ENCODE measurements at places on chromosomes 7 and 10.

- DNase-seq: no peak
These were observed 17.9 kb upstream of the ACSM6 start for GRCh38 chr10:95176101-95176500.

GRCh38 chr10:5500162-5500670 lies 846 bp upstream of the CALML5 start:
- DNase-seq: no peak

GRCh38 chr7:46054272-46054671 lies 133.2 kb upstream of the IGFBP3 start:
- no peak for DNase-seq

GRCh38 chr7:91913612-91914011 lies 27.1 kb upstream of the AKAP9 start:
- no peak for DNase-seq

- DNase-seq: no peak
These were observed 1.1 kb downstream of the FUOM start for GRCh38 chr10:133356549-133357284.

DNA sequence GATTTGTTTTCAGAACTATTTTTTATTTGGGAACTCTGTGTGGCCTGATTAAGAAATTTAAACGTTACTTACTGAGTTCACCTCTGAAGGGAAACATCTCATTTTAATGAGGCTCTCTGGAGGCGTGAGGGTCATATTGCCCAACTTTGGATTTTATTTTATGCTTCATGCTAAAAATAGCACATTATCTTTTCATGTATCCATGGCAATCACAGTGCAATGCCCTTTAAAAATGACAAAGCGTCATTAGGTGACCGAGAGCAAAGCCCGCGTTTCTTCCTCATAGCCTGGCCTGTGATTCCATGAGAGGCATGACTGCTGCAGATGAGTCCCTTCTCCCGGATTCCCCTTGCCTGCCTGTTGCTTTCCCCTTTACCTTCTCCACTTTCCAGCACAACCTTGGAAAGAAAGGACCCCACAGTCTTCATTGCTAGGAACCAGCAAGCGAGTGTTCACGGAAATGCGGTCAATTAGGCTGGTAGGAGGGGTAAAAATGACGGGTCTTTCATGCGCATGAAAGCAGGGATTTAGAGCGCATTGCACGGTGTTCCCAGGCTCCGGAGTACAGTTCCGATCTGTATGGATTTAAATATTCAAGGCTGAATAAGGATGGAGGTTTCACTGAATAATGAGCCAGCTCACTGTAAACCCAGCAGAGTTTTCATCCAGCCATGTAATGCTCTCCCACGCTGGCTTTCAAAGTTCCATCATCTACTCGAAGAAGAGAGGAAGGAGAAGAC lies 98.2 kb upstream of the PITRM1 start:
- no peak for DNase-seq

- no peak for DNase-seq
These were observed 3.5 kb downstream of the AQP1 start for GRCh38 chr7:30915005-30915601.

GRCh38 chr10:30368065-30368718 lies 19.1 kb upstream of the MTPAP start:
- DNase-seq: no peak

GRCh38 chr7:98472521-98472954 lies 71.6 kb upstream of the BAIAP2L1 start:
- no peak for DNase-seq

DNA sequence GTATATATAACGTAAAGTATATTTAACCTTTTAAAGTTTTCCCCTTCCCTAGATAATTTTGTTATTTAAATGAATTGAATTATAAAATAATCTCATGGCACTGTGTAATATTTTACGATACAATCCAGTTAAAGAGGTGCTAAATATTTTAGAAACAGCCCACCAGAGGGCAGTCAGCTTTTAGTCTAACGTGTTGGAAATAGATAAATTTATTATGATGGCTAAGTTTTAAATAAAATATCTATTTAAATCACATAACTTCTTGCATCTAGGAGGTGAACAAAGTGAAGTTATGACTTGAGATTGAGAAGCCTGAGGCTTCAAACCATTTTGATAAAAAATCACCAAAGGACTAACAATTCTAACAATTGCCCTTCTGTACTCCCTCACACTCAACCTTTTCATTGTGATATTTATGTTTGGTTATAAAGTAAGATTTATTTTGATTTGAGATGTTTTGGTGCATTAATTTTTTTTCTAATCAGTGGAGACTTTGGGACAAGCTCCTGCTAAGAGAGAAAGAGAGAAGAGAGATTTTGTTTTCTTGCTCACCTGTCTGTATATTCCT lies 171.5 kb upstream of the SP4 start:
- DNase-seq: no peak

- no peak for DNase-seq
These were observed 115.0 kb downstream of the PTPRN2 start for GRCh38 chr7:158472596-158472995.

- no peak for DNase-seq
These were observed 178.1 kb downstream of the PTEN start for GRCh38 chr10:88041243-88042159.

DNA sequence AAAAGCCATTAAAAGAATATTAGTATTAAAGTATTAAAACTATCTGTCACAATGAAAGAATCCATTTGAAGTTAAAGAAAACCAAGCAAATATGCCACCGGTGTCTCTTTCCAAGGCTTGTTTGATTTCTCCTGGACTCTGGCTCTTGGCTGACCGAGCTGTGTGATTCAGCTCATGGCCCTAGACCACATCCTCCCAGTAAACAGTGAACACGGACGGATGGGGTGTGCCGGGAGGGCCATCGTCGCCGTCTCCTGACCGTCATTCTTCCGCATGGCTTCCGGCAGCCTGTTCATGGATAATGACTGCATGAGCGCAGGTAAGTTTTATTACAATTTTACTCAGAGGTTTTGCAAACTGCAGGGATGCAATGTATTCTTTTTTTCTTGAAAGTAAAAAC lies 218.5 kb downstream of the DNAJB6 start:
- DNase-seq: no peak

- peak; percentile 69 for DNase-seq
These were observed 16.7 kb upstream of the ZNF862 start for GRCh38 chr7:149821191-149822148.

DNA sequence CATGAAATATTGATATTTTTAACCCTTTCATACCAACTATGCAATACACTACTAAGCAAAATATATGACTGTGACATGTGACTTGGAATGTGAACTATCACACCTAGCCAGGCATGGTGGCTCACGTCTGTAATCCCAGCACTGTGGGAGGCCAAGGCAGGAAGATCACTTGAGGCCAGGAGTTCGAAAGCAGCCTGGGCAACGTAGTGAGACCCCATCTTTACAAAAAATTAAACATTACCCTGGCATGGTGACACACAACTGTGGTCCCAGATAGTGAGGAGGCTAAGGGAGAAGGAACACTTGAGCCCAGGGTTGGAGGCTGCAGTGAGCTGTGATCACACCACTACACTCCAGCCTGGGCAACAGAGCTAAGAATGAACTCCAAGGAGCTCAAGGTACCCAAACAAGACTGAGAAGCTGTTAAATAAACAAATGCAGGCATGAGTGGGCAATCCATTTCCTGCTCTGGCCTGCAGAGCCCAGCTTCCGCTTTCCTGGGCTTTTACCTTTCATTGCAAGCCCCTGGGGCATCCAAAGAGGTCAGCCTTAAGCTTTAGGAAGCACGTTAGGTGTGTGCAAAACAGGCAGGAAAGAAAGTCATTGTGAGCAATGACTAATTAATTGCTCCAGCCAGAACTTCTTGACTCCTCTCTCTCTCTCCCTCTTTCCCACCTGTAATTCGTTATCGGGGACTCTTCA lies 162.1 kb upstream of the FOXK1 start:
- DNase-seq: no peak

DNA sequence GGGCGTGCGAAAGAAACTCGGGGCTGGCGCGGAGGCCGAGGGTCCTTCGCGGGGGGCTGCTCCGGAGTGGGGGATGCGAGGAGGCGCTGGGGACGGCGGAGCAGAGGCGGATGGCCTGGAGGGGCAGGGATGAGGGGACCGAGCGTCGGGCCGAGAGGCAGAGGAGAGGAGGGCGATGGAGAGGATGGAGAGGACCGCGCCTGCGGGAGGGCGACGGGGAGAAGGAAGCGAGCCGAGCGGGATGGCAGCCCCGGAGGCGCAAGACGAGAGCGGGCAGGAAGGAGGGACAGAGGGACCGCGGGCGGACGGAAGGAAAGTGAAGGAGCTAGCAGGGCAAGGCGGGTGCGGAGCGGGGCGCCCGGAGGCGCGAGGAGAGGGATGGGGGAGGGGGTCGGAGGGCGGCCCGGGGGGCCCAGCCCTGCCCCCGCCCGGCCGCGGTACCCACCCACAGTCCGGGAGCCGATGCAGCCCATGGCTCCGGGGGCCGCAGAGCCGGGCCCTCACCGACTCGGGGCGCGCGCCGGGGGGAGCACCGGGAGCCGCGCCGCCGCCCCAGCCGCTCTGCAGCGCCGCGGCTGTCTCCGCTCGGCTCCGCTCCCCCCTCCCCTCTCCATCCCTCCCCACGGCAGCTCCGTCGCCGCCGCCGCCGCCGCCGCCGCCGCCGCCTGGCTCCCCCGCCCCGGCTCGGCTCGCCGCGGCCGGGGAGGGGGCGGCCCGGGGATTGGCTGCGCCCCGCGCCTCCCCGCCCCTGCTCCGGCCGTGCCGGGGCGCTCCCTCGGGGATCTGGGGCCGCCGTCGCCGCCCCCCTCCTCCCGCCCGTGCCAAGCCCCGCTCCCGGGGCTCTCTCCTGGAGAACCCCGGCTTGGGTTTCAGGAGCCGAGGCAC lies at the start of gene FAM131B:
TSS of gene FAM131B (minus strand) at position 583 of the 885 bp plus-strand sequence. CDS start at position 473, 110 bp downstream.
- no peak for DNase-seq

GRCh38 chr7:155814316-155815276 lies 2.3 kb upstream of the SHH start:
- DNase-seq: no peak

- DNase-seq: no peak
These were observed 214.8 kb upstream of the CTBP2 start for GRCh38 chr10:125375210-125375609.

DNA sequence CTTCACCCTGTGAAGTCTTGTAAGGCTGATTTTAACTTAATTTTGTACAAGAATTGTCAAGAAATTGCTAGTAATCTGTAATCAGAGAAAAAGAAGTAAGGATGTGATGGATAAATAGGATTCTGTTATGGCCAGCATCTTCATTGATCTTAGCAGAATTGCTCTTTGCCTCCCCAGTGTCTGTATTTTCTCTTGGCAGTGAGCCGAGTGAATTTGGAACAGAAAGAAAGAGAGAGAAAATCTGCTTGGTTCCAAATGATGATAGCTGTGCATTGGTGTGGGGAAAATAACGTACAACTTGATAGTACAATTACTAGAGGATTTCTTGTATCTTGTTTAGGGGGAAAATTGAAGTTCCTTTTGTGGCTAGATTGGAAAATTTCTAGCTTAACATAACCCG lies 34.6 kb downstream of the VTI1A start:
- DNase-seq: no peak

GRCh38 chr10:33489501-33490176 lies 155.2 kb upstream of the NRP1 start:
- DNase-seq: no peak

GRCh38 chr7:159117366-159118196 lies 27.1 kb downstream of the VIPR2 start:
- no peak for DNase-seq

DNA sequence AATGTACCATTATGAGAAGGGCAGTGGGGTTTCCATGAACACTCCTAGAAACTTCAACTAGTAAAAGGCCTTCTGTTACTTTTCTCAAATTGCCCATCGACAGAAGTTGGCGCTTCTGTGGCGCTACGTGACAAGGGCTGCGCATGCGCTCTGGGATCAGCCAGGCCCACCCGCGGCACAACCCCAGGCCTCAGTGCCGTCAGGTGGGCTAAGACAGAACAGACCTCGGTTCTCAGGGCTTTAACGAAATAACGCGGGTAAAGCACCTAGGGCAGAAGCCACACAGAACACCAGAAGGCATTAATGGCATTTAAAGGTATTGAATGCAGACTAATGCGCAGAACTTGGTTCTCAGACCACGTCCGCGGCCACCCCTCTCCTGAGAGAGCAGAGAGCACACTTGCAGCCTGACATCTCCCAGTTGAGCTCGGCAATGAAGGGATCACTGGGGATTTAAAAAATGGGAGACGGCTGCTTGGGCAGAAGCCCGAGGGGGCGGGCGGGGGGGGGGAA lies 67.6 kb upstream of the CTNNA3 start:
- DNase-seq: peak; percentile 91

DNA sequence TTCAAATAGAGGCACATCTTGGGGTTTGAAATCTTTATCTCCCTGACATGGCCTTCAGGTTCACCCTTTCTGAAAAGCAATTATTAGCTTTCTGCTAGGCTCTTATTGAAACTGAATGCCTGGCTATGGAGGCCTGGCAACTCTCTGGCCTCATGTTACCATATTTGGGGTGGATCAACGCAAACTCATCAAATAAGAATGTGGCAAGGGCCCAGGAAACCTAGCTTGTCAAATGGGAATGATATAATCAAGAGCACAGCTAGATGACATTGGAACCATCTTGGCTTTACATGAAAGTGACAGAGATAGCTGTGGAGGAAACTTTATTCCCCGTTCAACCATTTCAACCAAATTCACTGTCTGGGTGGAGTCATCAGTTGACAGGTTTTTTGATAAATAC lies 202.8 kb upstream of the SMIM30 start:
- no peak for DNase-seq

DNA sequence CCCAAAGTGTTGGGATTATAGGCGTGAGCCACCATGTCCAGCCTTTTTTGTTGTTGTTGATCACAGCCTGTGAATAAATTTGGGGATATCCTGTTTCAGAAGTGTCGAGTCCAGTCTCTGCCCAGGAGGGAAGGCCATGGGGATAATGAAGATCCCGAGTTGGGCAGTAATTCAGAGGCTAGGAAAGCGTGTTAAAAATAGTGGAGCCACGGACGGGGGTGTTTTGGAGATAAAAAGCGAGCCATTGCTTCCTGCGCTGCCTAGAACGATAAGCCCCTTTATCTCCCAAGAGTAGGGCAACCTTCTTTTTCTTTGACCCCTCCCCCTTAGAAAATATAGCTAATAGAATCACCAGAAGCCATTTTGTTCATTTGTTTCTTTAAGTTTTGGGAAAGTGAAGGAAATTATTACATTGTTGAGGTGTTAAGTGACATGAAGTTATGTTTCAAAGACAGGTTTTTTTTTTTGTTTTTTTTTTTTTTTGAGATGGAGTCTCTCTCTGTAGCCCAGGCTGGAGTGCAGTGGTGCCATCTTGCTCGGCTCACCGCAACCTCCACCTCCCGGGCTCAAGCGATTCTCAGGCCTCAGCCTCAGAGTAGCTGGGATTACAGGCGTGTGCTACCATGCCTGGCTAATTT lies 43.3 kb downstream of the IL15RA start:
- no peak for DNase-seq

DNA sequence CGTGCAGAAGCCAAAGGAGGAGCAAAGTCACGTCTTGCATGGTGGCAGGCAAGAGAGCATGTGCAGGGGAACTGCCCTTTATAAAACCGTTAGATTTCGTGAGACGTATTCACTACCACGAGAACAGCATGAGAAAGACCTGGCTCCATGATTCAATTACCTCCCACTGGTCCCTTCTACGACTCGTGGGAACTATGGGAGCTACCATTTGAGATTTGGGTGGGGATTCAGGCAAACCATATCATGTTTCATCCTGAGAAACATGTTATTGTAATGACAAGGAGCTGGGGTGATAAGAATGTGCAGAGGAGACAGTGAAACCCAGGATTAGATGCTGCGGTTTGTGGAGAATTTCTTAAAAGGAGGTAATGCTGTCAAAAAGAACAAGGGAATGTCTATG lies 34.0 kb downstream of the THNSL1 start:
- no peak for DNase-seq

All from pancreas (tissue), 10 donors.